ENCODE measurements at places on chromosomes 11 and 22.

DNA sequence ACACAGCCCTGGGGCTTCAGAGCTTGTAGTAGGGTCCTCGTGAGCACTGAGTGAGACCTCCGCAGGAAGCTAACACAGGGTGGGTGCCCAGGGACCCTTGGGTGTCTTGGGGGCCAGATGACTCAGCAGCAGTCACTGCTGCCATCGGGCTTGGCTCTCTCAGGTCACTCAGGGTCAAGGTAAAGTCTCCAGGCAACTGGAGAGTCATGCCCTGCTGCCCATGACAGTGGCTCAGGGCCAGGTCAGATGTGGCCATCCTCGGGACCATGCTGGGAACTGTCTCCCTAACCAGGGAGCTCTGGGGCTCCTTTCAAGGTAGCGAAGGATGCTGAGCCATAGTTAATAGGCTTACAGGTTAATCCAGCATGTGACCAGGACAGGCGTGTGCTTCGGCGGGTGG is 44.4 kb upstream of the SLC22A12 start:
- no peak for DNase-seq

DNA sequence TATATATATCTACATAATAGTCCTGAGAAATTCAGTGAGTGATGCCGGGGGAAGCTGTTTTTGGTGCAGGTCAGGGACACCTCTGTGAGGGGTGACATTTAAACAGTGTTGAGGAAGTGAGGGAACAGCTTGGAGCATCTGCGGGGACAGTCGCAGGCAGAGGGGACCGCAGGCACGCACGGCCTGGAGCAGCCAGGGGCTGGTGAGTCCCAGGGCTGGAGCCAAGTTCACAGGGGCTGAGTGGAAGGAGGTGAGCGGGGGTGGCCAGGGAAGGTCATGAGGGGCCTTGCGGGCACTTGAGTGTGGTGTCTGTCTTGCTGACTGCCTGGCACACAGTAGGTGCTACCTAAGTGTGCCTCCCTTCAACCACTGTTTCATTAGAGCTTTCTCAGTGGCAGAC is 65.4 kb downstream of the TSPAN18 start:
- no peak for DNase-seq

GRCh38 chr11:133826866-133827265 is 18.4 kb downstream of the SPATA19 start:
- no peak for DNase-seq

GRCh38 chr22:28999510-28999909 is 62.1 kb downstream of the C22orf31 start:
- DNase-seq, result no peak

GRCh38 chr22:39745789-39746188 is 147.8 kb downstream of the ENTHD1 start:
- DNase-seq, result no peak

GRCh38 chr11:12914400-12914912 is 94.7 kb upstream of the RASSF10 start:
- peak; percentile 28 for DNase-seq

DNA sequence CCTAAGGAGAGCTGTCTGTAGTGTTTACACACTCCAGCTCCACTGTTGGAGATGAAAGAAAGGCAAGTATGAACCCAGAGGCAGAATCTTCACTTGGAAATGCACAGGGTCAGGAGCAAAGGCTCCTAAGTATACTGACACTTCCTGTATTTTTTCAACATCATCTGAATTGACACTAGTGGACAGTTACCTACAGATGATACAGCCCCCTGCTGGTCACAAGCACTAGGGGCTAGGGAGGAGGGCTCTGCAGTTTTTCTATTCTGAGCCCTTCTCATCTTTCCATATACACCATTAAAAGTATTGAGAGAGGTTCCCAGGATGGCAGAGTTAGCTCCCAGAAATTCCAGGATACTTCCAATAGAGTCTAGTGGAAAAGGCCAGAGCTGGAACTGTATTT is 290.3 kb upstream of the API5 start:
- no peak for DNase-seq

Measured in fibroblast of pulmonary artery (primary cell).